ENCODE measurements at places on chromosomes 6 and 20.

DNA sequence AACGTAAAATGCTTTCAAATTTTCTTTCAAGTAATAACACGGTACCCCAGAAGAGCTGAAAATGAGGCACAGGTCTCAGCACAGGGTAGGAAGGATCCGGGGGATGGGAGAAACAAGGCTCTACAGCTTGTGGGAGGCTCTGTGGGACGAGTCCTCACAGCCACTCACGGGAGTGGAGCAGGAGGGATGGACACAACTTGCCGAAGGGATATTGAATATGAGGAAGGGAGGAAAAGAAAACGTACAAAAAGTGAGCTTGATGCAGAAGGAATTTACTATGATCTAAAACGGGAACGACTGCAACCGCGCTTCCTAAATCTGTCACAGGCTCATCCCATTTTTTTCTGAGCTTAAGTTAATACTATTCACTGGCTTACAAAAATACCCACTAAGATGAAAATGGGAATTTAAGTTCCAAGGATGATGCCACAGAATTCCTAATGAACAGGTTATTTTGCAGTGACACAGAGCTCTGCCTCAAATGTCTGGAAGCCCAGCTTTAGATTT lies 72.9 kb downstream of the FYN start:
- DNase-seq: no peak

- DNase-seq: no peak
Observed at GRCh38 chr6:77361018-77361417, 102.3 kb downstream of the HTR1B start.

DNA sequence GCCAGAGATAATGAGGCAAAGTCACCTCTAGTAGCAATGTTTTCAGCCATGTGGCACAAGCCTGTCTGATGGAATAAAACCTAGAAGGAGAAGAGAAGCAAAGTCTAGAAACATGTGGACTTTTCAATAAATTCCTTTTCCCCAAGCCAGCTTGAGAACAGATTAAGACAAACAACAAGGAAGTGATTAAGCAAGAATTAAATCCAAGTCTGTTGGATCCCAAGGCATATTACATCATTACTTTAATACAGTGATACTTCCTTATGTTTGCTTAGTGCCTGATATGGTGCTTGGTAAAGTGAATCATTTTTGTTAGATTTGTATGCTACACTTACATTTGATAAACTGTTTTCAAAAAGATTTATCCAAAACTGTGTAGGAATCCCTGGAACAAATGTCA lies 260.3 kb upstream of the FAM83B start:
- DNase-seq: no peak

GRCh38 chr6:123016431-123017103 lies 20.5 kb downstream of the CLVS2 start:
- DNase-seq: no peak

DNA sequence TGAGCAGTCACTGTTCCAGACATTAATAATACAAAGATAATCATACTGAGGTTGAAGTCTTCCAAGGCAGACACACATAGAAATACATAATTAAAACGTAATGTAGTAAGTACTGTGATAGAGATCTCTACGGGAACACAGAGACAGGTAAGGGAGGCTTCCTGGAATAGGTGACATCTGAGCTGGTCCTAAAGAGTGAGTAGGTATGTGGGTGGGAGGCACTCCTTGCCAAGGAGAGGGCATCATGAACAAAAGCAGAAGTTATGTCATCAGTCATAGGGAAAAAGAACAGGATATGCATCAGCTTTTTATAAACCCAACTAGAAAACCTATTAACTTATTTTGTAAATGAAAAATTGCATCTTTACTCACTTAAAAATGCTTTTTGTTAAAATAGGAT lies 110.0 kb downstream of the MAP7 start:
- DNase-seq: no peak

DNA sequence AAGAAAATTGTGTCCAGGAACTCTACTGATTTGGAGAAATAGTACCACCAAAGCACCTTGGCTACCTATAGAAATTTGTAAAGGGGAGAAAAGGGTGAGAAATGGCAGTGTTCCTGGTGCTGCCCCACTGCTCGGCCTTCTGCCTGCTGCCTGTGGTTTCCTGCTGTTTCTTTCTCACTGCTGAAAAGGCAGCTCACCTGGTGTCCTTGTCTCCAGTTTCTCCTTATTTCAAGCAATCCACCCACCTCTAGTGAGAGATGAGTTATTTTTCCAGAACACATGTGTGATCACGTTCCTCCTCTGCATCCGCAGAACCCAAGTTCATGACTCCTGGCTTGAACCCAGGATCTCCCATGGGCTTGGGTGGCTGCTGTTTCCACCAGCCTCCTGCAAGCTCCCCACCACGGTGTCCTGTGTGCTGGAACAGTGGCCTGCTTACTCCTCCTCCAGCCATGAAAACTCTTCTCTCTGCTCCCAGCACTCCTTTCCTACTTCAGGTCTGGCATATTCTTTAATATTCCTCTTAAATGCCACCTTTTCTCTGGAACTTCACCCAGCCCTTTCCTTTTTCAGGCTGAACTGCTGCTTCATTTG lies 48.9 kb downstream of the ELOVL2 start:
- DNase-seq: no peak

DNA sequence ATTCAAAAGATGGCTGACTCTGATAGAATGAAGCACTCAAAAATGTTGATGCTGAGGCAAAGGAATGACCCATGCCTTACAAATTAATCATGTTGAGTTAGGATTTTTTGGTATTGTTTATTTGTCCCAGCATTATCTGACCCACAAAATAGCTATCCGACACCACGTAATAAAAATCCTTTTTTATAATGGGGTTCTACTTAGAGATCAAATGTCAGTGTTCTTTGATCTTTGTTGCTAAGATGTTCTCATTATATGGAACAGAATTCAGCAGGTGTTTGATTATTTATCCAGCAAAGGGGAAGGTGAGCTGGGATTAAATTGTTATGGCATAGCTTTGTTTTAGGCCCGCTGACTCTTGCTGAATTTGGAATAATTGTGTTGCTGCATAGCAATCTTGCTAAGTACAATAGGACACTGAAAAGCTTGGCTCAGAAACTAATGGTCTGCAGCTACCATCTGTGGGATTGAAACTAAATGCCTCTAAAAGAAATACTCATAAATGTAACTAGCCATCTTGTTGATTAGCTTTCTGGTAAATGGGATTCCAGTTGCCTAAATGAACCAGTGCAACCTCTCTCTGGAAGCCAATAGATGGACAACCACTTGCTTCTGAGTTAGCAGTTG lies 180.2 kb upstream of the HDAC2 start:
- no peak for DNase-seq

DNA sequence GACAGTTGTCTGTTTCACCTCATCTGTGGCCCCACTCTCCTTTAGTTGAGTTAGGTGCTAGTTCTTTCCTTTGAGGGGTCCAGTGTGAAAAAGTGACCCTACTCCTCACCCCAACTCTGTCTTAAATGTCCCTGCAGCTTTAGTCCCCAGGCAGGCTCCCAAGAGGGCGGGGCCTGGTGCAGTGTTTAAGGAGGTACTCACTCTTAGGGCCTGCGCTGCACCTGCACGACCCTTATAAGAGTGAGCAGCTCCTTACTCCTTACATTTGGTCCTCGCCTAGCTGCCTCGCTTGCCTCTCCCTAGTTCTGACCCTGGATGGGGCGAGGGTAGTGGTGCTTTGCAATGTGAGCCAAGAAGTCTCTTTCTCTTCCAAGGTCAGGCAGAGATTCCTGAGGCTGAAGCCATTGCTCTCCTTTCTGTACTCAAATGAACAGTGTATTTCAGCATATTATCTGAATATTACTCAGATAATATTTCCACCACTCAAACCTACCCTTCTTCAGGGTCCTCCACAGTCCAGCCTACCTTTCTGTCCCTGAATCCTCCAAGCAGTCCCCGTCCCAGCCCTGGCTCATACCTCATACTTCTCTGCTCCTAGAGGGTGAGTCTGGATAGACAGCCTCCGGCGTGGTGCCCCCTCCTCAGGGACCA lies 11.9 kb upstream of the VEGFA start:
- DNase-seq: no peak

GRCh38 chr6:89297695-89298351 lies 17.3 kb downstream of the GABRR2 start:
- peak; percentile 45 for DNase-seq

- no peak for DNase-seq
Observed at GRCh38 chr6:54981276-54981609, 134.7 kb downstream of the FAM83B start.

DNA sequence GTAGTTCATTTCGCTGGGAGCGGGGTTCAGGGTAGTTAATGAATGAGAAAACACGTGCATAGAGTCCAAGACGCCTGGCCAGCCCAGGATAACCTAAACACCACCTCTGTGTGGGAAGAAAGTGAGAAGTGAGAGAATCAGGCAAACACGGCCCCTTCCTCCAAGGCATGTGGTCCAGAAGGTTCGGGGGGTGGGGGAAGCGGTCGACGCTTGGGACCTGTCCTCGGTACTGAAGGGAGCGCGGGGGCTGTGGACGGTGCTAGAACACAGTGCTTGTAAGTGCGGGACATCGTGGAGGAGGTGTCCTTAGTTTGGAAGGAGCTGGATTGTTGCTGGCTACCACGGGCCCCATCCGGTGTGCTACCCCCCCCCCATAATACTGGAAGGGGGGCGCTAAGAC lies 1.7 kb upstream of the VSTM2L start:
- DNase-seq: no peak

DNA sequence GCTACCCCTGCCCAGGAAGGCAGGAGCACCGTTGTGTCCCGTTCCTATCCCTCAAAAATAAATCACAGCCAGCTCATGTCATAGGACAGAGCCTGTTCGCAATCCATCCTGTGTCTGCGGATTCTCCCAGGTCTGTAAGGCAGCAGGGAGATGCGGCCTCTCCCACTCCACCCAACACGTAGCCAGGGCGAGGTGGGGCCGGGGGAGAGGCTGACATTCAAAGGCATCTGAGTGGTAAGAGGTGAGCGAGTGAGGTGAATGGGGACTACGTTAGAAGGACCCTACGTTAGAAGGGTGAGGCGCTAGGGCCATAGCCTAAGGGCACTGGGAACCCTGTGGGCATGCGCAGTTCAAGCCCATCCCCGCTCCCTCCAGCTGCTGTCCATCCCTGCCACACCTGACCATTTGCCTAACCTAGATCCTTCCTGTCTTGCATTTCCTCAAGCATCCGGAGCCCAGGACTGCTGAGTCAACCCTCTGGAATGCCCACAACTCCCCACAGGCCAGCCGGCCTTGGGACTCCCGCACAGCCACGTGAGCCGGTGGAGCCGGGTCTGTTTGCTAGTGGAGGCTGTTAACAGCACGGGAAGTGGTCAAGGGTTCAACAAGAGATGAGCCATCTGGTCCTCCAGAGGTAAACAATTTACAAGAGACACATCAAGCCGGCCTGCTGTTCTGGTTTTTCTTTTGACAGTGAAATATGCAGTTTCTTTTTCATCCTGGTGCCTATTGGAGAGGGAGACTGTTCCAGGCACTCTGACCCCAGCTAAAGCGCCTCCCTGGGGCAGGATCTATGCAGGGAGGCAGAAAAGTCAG lies 45.9 kb downstream of the RIPOR3 start:
- DNase-seq: no peak

- DNase-seq: no peak
Observed at GRCh38 chr6:142732790-142733189, 212.2 kb downstream of the HIVEP2 start.

GRCh38 chr6:76481101-76481500 lies 408.6 kb upstream of the IMPG1 start:
- DNase-seq: no peak

GRCh38 chr6:17714879-17715851 lies 8.4 kb upstream of the NUP153 start:
- no peak for DNase-seq

GRCh38 chr20:44701858-44702256 lies 13.3 kb upstream of the CCN5 start:
- no peak for DNase-seq

DNA sequence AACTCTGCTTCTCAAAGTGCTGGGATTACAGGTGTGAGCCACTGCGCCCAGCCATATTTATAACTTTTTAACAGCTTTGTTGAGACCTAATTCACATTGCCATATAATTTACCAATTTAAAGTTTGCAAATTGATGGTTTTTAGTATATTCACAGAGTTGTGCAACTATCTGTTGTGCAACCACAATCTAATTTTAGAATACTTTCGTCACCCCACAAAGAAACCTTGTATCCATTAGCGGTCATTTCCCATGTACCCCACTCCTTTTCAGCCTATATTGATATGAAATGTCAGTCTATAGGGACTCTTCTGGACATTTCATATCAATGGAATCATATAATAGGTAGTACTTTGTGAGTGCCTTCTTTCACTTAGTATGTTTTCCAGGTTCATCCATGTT lies 55.8 kb downstream of the FOXO3 start:
- no peak for DNase-seq

Measured in T follicular helper cell (primary cell).